Caco-2 (cell line): ENCODE measurements at places on chromosomes 11 and 22. TPM values are rescaled to one million over a fixed set of nuclear protein-coding genes. Genes with fewer than 3 reads are reported as not detected.

Gene NLRP6
- total RNA-seq: not detected in 2 replicates

DNA sequence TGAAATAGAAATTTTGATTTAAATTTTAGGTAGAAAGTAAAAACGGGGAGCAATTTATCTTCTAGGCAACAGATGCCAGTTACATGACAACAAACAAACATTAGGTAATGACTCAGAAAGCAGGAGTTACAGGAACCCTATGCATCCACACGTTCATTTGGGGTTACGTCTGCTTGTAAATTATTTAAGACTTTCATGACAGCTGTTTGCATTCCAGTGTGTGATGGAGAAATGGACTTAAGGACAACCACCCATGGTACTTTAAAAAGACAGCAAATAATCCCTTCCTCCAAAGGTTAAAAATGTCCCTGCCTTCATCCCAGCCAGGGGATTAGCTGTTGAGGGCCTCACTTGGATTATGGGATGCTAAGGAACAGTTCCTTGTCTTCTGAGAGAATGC lies 11.8 kb downstream of the E2F8 start:
- H3K36me3 ChIP-seq: peaks cover 8% of the 10 kb centered on the region
- no peak overlapping the region for H3K4me3 ChIP-seq
- no peaks in the 10 kb centered on the region for H3K4me1 ChIP-seq
- DNase-seq: no peak

DNA sequence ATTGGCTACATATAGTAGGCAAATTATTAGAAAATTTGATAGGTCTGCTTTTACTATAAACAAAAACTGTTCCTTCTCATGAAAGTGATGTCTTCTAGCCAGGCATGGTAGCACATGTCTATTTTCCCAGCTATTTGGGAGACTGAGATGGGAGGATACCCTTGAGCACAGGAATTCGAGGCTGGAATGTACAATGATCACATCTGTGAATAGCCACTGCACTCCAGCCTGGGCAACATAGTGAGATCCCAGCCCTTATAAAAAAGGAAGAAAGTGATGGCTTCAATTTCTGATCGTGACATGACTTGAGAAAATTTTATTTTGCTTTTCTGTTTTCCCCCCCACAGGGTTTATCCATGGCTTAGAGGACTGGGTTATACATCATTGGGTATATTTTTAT lies 19.5 kb upstream of the B3GNT6 start:
- no peak overlapping the region for H3K4me3 ChIP-seq
- peaks cover 9% of the 10 kb centered on the region; the same call in 1 of the 2 replicates for H3K4me1 ChIP-seq
- no peaks in the 10 kb centered on the region for H3K36me3 ChIP-seq
- H3K27me3 ChIP-seq: no peaks in the 10 kb centered on the region

- H3K27me3 ChIP-seq: no peaks in the 10 kb centered on the region
- no peaks in the 10 kb centered on the region for H3K36me3 ChIP-seq
- no peak overlapping the region for H3K4me3 ChIP-seq
Observed at GRCh38 chr11:118715245-118715831, 35.9 kb upstream of the TREH start.

- H3K27ac ChIP-seq: peak overlapping the region; percentile 87
- H3K27me3 ChIP-seq: no peaks in the 10 kb centered on the region
- no peak overlapping the region for H3K4me3 ChIP-seq
- H3K36me3 ChIP-seq: no peaks in the 10 kb centered on the region
- peak; percentile 60 for DNase-seq
- peaks cover 14% of the 10 kb centered on the region for H3K4me1 ChIP-seq
Observed at GRCh38 chr22:21457023-21457787, 10.0 kb upstream of the TMEM191C start.

Gene OR2AG2
- total RNA-seq: not detected in 2 replicates
